ENCODE measurements at places on chromosomes 1 and 21.

GRCh38 chr1:178093951-178094738, at the start of gene RASAL2:
TSS of gene RASAL2 (plus strand) at chr1:178094104. CDS start at chr1:178094493, 389 bp downstream.
- DNase-seq: peak; percentile 4

DNA sequence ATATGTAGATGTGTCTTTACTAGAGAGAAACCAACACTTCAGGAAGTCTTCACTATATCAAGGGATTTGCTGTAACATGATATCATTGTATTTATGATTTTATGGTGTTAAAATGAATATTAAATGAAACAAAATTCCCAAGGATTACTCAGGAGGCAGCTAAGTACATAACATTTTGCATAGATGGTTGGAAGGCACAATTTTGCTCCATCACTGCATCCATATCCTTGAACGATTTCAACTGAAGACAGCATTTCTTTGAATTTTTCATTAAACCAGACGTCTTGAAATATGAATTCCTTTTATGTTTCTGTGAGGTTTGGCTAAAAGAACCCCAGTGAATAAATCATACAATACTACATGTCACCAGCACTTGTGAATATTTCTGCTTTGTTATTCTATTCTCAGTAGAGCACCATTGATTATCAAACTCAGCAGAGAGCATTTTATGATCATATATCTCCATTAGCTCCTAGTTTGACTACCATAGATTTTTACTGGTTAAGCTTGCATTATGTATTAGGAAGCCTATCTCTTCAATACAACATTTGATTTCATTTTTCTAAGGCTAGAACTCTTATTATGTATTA, 37.3 kb downstream of the SPATA17 start:
- no peak for DNase-seq

DNA sequence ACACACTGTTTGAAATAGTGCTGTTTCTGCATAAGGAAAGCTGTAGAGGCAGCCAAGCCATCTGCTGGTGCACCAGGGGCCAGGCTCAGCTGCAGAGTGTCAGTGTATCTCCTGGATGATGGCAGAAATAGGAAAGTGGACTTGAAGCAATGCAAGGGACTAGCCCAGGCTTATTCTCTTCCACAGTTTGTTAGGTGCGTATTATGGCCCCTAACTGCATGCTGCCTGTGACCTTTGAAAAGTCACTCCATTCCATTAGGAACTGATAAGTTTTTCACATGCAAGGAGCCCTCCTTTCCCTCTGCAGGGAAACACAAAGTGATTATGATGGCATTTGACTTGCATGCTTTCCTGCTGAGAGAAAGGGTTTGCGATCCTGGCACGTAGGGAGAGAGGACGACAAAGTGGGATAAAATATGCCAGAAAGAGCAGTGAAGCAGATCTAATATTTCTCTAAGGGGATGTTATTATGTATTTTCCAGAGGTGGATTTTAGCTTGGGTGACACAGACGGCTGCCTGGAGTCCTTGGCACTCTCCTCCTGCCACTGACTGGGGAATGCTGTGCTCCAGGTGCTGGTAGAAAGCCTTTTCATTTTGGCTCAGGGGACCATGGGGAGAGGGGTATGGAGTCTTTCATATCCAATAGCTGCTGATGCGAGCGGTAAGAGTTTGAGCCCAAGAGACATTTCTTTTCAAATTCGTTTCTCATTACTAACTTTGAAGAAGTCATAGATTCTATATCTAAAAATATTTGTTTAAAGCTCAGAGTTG, 402.1 kb upstream of the B3GALT2 start:
- DNase-seq: no peak

DNA sequence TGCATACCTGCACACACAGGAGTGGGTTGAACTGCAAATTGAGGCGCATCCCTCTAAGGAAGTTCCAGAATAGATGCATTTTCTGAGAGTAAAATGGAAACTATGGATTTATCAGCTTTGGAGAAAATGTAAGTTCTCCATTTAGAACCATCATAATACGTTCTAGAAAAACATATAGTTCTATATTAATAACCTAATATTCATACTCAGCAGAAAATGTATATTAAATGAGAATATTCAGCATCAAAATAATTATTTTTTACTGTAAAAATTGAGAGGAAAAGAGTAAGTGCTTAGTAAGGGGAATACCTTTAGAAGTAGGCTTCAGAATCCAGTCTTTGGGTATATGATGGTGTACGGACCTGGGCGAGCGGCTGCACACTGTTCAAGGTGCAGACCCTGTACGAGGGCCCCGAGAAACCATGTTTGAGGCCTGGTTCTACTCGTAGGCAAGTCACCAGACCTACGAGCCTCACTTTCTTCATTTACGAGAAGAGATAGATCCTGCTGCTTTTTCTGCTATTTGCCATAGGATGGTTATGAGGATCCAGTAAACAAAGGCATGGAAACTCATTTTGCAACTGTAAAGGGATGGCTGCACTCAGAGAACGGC, 6.8 kb downstream of the CD247 start:
- DNase-seq: no peak

DNA sequence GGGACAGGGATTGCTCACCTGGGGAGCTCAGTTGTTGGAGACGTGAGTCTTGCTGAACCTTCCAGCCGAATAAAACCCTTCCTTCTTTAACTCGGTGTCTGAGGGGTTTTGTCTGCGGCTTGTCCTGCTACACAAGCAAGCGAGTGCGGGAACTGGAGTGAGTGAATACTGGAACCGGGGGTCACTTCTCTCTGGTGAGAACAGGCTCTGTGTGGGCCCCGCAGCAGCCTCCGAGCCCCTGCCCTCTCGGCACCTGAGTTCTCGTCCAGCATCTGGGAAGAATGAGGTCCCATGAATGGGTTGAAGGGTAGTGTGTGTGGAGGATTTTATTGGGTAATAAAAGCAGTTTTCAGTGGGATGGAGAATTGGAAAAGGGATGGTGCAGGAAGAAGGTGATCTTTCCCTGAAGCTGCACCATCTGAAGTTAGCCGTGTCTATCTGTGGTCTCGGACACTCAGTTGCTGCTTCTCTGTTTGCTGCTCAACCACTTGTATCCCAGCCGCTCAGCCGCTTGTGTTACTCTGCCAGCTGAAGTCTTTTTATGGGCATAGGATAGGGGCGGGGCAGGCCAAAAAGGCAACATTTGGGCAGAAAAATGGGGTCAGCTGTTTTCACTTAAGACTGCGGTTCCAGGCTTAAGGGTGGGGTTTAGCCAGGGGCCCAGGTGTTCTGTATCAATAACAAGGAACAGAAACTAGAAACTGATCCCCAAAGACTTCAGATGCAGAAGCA, 450.6 kb upstream of the CAMK1G start:
- DNase-seq: no peak

DNA sequence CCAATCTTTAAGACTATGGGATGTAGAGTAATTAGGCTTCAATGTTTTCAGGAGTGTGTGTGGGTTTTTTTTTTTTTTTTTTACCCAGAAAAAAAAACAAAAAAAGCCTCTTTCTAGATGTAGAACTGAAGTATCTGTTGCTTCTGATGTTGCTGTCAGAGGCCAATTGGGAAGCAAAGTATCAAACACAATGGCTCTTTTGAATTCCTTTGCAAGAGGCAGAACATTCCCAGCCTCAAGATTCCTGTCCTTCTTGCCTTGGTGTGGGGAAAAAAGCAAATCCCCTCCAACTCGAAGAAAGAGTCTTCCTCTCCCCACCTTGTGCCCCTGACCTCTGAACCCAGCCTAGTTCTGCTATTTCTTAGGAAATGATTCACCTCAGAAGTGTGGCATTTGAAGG, 55.4 kb upstream of the LMO4 start:
- no peak for DNase-seq

GRCh38 chr1:2460203-2460602, 15.9 kb upstream of the PLCH2 start:
- DNase-seq: no peak

GRCh38 chr1:201169203-201169602, 14.9 kb upstream of the TMEM9 start:
- DNase-seq: no peak

DNA sequence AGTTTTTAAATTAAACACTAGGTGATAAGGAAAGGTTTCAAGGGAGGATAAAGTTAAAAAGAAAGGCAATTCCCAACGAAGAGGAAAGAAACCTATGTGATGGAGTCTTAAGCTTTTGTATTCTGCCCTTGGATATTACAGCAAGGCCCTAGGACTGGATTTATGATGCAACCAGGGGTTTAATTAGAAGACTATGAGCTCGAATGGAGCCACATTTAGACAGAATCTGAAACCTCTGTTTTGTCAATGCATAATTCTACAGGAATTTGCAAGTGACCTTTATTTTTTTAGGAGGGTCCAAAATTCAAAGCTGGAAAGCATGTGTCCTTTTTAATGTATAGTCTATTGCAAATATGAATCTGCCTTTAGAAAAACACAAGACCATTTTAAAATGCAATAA, 37.9 kb downstream of the TGFB2 start:
- no peak for DNase-seq

DNA sequence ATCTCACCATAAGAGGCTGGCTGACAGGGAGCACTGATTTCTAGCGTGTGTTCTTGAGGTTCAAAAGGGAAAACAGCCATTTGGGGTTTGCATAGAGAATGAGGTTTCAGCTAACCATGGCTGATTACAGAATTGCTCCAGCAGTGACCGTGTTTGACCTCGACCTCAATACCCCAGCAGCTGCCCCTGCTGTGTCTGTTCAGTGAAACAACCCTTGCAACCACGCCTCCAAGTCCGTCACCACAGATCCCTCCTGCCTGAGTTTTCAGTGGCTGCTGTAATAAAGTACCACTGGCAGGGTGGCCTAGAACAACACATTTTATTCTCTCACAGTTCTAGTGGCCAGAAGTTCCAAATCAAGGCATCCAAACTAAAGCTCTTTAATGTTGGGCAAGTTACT, 147.7 kb downstream of the HUNK start:
- no peak for DNase-seq

- no peak for DNase-seq
Observed at GRCh38 chr21:44901391-44902074, 19.2 kb downstream of the ITGB2 start.

GRCh38 chr1:245872475-245872874, 634.6 kb downstream of the SMYD3 start:
- no peak for DNase-seq

DNA sequence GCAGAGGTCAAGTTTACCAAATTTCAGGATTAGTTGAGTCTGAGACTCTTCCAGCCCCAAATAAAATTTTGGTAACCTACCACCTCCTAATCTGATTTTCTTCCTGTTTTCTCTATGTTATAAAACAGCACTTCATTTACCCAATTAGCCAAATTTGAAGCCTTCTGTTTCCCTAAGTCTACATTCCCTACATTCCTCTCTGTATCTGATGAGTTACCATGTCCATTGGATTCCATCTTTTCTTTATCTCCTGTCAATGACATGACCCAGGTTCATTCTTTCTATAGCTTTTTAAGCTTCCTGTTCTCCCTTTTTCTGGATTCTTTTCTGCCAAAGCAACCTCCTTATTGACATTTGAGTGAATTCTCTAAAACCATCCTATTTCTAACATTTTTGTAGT, 72.8 kb downstream of the OSBPL9 start:
- DNase-seq: no peak

DNA sequence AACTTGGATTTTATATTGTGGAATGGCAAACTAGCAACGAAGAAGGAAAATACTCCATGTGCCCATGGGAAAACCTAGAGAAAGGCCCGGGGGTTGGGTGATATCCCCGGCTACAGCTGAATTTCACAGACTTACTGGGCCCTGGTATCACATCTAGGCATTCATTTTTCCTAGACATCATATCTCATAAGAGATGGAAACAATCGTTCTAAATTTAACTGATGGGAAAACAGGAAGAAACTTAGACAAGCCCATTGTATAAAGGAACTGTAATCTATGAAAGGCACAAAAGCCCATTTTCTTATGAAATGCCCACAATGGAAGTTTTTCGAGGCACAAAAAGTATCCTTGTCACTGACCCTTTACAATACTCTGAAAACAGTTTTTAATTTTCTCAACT, 407.9 kb upstream of the LYPLAL1 start:
- no peak for DNase-seq

- no peak for DNase-seq
Observed at GRCh38 chr1:44806704-44807363, at the start of gene DYNLT4. TSS of gene DYNLT4 (minus strand) at chr1:44807351. CDS start at chr1:44806668, 683 bp downstream.

- DNase-seq: no peak
Observed at GRCh38 chr1:27489501-27489972, 430 bp downstream of the WASF2 start.

GRCh38 chr1:79777481-79778219, 771.1 kb upstream of the ADGRL4 start:
- DNase-seq: no peak

GRCh38 chr1:186636786-186637185, 43.4 kb downstream of the PTGS2 start:
- no peak for DNase-seq

- no peak for DNase-seq
Observed at GRCh38 chr1:168019407-168019806, 82.5 kb upstream of the MPC2 start.

- no peak for DNase-seq
Observed at GRCh38 chr1:113219377-113219776, 146.4 kb downstream of the LRIG2 start.

- DNase-seq: peak; percentile 35
Observed at GRCh38 chr1:65265651-65266351, 43.5 kb upstream of the DNAJC6 start.

GRCh38 chr1:230277201-230278025, 148.7 kb downstream of the PGBD5 start:
- DNase-seq: no peak

- DNase-seq: no peak
Observed at GRCh38 chr1:68218490-68218889, 13.8 kb downstream of the WLS start.

GRCh38 chr1:119903443-119903835, 7.1 kb upstream of the ADAM30 start:
- DNase-seq: no peak

DNA sequence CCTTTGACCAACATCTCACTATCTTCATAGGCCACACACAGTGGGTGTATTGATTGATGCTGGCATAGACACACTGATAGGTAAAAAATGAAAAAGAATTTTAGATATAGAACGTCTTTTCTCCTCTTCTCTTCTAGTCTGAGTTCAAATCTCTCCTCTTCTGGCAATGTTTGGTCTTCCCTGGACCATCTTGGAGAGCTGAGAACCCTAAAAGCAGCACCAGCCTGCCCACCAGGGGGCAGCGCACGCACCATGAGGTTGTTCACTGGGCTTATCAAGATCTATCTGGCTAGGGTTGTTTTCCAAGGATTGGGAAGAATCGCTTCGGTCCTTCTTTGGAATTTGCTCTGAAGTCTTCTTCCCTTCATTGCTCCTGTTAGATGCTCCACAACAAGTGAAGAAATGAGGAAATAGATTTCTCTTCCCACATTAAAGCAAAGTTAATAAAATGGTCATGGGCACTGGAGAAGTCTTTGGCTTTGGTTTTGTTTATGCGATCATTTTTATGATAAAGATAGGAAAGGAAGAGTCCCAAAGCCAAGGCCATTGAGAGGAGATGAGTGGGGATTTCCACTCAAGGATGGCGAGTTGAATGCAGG, 104.0 kb upstream of the OLIG2 start:
- DNase-seq: peak; percentile 59

DNA sequence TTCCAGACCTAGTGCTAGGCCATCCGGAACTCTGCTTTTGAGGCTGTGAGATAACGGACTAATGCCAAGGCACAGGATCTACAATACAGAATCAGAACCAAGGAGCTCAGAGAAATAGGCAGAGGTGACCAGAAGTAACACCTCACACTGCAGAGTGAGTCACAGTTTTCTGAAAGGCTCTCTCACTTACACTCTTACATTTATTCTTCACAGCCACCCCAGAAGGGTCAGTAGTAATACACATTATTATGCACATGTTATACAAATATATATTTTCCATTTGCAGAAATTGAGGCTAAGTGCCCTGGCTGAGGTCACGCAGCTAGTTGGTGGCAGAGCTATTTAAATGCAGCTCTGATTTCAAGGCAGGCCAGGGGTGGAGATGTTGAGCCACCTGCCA, 542.5 kb downstream of the OMA1 start:
- no peak for DNase-seq

- DNase-seq: no peak
Observed at GRCh38 chr1:202627841-202628565, 82.3 kb downstream of the SYT2 start.
